Dermis microvascular lymphatic vessel endothelial cell (primary cell): ENCODE measurements at places on chromosomes 2 and 18. TPM values are rescaled to one million over a fixed set of nuclear protein-coding genes. Genes with fewer than 3 reads are reported as not detected.
A peak's percentile ranks its signal among the peaks of the same experiment; 100 is the strongest.

DNA sequence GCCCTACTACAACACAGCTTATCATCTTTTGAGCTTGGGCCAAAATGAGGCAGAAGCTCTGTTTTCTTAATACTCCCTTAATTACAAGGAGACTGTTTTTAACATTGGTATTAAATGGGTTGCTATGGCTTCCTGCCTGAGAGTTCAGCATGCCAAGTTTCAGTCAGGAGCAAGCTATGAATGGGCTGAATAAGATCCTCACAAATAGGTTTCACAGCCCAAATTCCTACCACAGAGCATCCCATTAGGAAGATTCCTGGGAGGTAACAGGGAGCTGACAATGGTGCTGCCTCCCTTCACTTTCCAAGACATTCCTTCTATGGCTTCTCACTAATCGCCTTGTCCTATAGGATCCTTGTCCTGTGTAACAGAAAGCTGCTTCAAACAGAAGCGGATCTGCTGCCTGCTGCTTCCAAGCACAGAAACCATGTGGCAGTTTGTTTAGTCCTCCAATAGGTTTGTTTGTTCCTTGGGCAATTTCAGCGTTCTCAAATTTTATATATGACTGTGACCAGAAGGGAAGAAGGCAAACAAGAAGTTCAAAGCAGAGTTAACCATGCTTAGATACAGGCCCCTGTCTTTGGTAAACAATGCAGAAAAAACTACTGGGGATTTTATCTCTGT, 70.9 kb downstream of the NCKAP5 start:
- DNase-seq, result no peak

DNA sequence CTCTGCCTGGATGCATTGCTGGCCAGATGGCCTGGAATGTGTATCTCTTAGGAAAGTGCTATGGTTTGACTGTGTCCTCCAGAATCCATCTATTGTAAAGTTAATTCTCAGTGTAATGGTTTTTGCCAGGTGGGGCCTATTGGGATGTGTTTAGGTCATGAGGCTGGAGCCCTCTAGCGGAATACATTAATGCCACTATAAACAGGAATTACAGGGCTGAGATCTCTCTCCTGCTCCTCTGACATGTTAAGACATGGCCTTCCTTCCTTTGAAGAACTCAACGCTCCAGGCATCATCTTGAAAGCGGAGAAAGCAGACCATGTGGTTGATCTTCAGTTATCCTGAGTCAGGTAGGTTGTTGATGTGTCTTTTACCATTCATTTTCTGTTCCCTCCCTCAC, 276.4 kb downstream of the RPIA start:
- DNase-seq, result no peak

DNA sequence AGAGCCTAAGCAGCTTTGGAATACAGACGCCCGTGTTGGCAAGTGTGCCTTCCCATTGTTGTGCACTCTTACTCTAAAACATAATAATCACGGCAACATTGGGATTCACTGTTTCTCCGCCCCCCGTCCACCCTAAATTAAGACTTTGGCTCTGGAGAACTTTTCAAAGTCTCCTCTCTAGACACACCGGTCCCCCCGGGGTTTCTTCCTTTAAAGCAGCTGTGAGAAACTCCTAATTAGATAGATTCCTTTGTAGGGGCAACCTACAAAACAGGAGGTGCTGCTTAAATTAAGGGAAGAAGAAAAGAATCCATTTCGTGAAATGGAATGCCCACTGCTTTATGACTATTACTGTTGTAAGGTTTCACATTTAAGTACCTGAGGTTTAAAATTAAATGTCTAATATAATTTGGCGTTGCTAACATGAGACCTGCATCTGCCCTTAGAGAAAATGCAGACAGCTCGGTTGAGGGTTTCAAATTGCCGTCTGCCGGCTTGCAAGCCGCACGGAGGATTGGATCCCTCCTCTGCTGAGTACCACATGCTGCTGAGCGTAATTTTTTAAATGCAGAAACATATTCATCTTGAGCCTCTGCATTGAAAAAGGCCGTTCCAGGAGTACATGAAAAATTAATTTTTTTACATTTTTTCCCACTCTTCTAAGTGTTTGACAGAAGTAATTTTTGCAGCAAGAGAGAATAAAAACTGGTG, 233.3 kb downstream of the GBX2 start:
- DNase-seq, result no peak

GRCh38 chr2:29012211-29012681, 31.1 kb downstream of the TOGARAM2 start:
- no peak for DNase-seq

- no peak for DNase-seq
Observed at GRCh38 chr18:692824-693223, 19.6 kb downstream of the ENOSF1 start.

DNA sequence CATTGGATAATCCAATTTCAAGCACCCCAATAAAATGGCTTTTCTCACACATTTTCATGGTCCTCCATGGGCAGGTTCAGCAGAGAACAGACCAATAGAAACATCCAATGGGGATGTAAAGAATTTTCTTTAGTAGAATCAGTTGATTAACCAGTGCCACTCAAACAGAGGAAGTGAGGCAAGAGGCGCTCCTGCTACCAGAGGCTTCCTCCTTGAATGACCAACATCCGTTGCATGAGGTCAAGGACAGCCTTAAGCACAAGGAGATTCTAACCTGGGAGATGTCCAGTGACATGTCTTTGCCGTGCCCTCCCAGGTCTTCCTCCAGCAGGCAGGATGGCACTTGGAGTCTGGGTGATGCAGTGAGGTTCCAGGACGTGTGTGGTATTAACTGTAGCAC, 146.6 kb downstream of the PIEZO2 start:
- DNase-seq, result no peak

DNA sequence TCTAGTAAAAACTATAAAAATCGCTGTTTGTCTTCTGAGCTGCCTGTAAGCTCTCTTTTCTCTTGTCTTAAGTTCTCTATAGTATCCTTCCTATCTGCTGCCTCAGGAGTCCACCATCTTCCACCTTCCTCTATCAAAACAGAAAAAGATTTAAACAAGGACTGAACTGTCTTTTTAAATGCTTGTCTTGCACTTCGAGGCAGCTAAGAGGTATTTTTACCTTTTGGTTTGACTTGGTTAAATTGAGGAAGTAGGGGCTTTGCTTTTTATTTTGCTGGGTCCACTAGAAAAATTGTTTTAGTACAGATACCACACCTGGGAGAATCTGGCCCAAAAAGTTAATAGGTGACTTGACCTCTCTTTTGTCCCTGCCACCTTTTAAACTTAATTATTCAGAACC, 12.2 kb downstream of the SESTD1 start:
- DNase-seq, result no peak

Gene ANKRD29
- 1.3 and 2.0 TPM in 2 replicates for total RNA-seq

Gene ABCA12
- total RNA-seq, result not detected in 2 replicates

Gene GREB1
- total RNA-seq, result 0.26 and 0.38 TPM in 2 replicates

- DNase-seq, result no peak
Observed at GRCh38 chr2:145849466-145849865, 1329.5 kb upstream of the ZEB2 start.

Gene AGXT
- not detected in 2 replicates for total RNA-seq

Gene SIX2
- total RNA-seq, result 0.13 TPM in 1 of 2 replicates, not detected in the other

DNA sequence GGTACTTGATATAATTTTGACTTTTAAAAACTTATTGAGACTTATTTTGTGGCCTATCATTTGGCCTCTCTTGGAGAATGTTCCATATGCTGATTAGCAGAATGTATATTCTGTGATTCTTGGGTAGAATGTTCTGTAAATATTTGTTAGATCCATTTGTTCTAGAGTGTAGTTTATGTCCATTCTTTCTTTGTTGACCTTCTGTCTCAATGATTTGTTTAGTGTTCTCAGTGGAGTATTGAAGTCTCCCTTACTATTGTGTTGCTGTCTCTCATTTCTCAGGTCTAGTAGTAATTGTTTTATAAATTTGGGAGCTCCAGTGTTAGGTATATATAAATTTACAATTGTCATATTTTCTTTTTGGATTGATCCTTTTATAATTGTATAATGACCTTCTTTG, 349.6 kb upstream of the CWC22 start:
- DNase-seq, result no peak

- peak; percentile 25 for DNase-seq
Observed at GRCh38 chr2:235643680-235644511, 150.1 kb downstream of the AGAP1 start.

DNA sequence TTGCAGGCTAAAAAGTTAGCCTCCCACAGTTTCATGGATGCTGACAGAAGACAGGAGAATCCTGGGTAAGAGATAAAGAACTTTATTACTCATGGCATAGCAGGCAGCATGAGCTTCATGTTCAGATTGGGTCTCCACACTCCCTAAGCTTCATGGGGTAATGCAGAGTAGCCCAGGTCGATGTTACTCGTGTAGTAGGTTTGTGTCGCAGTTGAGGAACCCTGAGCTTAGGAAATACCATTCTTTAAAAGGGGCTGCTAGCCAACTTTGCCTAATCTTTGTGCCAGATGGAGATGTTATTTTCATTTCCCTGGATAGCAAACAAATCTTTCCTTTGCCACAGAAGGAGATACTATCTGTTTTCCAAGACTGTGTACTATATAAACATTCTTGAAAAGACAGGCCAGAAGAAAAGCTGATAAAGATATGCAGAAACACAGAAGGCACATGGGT, 117.6 kb downstream of the LTBP1 start:
- DNase-seq, result no peak

DNA sequence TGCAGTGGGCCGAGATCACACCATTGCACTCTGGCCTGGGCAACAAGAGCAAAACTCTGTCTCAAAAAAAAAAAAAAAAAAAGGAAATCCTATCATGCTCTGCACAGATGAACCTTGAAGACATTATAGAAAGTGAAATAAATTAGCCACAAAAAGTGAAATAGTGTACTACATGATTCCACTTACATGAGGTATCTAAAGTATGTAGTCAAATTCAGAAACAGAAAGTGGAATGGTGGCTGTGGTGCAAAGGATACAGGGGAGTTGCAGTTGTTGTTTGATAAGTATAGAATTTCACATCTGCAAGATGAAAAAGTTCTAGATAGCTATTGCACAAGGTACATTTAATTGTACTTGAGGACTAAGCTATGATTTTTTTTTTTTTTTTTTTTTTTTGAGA, 5.2 kb downstream of the ZRANB3 start:
- DNase-seq, result no peak

DNA sequence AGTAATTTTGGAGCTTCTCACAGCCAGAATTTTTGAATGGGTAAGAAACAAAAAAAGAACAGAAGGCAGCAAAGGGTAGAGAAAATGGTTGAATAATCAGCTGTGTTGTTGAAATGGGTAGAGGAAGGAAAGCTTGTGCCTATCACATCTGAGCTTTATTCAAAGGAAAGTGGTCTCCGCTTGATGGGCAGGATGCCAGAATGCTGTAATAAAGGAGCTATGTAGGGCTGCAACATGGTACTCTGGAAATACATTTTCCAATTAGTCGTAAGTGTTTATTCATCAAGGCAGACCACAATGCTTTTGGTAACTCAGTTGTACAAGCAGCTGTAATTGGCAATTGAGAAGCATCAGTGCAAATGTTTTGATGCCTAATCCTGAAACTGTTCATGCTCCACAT, 196.9 kb downstream of the ICOS start:
- no peak for DNase-seq

- DNase-seq, result no peak
Observed at GRCh38 chr2:14143435-14143834, 489.1 kb upstream of the LRATD1 start.

Gene CDCA7
- 4.0 and 6.4 TPM in 2 replicates for total RNA-seq

- DNase-seq, result no peak
Observed at GRCh38 chr2:9832586-9832985, 10.7 kb upstream of the TAF1B start.

- DNase-seq, result no peak
Observed at GRCh38 chr18:39238981-39239660, 1673.5 kb upstream of the CELF4 start.

DNA sequence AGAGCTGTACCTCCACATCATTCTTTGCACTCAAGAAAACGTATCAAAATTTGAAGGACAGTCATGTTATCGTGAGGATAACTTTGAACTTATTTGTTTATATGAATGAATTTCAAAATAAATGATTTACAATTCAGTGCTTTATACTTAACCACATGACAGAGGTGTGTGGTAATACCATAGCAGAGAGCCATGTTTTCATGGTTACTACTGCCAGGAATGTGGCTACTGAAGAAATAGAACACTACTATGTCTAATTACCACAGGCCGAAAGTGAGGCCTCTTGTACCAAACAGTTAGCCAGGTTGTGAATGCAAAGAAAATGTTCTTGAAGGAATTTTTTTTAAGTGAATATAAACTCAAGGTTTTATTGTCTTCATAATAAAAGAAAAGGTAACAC, 49.2 kb downstream of the AAK1 start:
- DNase-seq, result no peak

GRCh38 chr2:190023860-190024259, 38.7 kb downstream of the MSTN start:
- DNase-seq, result peak; percentile 25

- DNase-seq, result peak; percentile 41
Observed at GRCh38 chr2:6828299-6828584, 37.5 kb downstream of the CMPK2 start.

- DNase-seq, result no peak
Observed at GRCh38 chr2:101025561-101025960, 23.5 kb downstream of the RPL31 start.

DNA sequence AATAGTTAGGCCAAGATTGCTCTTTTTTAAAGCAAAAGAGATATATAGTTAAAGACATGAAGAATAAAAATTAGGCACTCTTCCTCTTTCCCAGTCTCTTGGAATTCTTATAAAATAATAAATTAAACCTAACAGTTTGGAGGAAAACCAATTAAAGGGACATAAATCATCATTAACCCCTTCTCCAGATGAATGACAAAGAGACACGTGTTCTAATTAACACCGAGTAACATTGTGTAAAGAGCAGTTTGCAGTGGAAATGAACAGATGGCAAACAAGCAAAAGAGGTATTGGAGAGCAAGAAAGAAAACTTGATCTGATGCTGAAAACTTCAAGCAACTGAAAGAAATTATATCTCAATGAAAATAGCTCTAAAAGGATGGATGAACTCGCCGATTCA, 48.4 kb downstream of the BCL2 start:
- no peak for DNase-seq

DNA sequence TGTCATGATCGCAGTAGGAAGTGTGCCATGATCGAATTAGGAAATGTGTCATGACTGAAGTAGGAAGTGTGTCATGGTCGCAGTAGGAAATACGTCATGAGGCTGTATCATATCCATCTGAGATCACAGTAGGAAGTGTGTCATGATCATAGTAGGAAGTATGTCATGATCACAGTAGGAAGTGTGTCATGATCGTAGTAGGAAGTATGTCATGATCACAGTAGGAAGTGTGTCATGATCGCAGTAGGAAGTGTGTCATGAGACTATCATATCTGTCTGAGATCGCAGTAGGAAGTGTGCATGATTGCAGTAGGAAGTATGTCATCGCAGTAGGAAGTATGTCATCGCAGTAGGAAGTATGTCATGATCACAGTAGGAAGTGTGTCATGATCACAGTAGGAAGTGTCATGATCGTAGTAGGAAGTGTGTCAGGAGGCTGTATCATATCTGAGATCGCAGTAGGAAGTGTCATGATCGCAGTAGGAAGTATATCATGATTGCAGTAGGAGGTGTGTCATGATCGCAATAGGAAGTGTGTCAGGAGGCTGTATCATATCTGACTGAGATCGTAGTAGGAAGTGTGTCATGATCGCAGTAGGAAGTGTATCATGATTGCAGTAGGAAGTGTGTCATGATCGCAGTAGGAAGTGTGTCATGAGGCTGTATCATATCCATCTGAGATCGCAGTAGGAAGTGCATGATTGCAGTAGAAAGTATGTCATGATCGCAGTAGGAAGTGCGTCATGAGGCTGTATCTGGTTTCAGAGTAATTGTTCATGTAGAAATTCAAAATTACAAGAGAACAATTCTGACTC, 56.4 kb upstream of the NFATC1 start:
- no peak for DNase-seq
